ENCODE measurements at places on chromosomes 1 and 21.
A peak's percentile ranks its signal among the peaks of the same experiment; 100 is the strongest.

- DNase-seq: peak; percentile 15
Measured at GRCh38 chr21:44531606-44532564, 8.1 kb downstream of the KRTAP10-1 start.

DNA sequence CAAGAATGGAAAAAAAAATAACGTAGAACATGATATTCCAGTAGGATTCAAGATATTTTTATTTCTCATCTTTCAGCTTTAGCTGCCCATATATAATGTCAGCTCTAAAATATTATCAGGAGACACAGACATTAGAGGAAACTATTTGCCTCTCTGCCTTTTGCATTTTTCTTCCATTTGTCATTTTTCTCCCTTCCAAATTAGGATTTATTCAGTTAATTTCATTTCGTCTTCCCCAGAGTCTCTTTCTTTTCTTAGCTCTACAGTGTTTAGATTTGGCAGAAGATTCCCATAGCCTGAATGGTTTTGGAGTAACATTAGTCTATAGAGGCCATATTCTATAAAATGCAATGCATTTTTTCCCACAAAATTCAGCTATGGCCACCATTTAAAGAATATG, 5.1 kb upstream of the ENAH start:
- DNase-seq: no peak

GRCh38 chr1:64173336-64173940, 30.0 kb upstream of the UBE2U start:
- no peak for DNase-seq

DNA sequence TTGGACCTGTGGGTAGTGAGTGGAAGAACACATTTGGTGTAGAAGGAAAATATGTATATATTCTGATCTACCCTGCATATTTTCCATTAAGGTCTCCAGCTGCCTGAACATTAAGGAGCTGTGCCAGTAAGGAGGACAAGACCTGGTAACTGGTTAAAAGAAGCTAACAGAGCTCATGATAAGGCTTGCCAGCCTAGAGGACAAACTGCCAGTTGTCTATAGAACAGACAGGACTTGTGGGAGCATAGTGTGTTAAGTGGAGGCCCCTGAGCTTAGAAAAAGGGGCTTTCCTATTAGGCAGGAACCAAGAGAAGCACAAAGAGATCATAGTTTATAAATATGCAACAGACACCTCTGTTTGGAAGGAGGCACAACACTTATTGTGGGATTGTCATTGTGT, 23.0 kb downstream of the DNM3 start:
- no peak for DNase-seq

- DNase-seq: no peak
Measured at GRCh38 chr1:218259800-218260199, 25.3 kb upstream of the RRP15 start.

- DNase-seq: no peak
Measured at GRCh38 chr1:44907893-44908292, 64.8 kb upstream of the PTCH2 start.

DNA sequence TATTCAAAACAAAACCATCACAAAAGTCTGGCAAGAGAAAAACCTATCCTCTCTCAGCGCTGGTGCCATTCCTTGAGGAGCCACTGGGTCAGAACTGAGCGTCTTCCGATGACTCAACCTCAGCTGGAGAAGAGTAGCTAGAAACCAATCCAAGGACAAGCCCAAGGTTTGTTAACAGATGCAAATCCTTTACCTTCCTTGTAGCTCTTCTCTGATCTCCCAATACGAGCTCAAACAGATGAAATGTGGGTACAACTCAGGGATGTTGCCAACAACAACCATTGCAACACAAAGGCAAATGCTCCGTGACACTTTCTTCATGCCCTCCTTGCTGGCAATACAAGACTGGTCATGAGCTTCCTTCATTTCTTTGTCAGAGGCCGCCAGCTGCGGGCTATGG, 337.1 kb downstream of the SIPA1L2 start:
- DNase-seq: no peak

- DNase-seq: no peak
Measured at GRCh38 chr1:109309347-109309746, 2.5 kb upstream of the MYBPHL start.

DNA sequence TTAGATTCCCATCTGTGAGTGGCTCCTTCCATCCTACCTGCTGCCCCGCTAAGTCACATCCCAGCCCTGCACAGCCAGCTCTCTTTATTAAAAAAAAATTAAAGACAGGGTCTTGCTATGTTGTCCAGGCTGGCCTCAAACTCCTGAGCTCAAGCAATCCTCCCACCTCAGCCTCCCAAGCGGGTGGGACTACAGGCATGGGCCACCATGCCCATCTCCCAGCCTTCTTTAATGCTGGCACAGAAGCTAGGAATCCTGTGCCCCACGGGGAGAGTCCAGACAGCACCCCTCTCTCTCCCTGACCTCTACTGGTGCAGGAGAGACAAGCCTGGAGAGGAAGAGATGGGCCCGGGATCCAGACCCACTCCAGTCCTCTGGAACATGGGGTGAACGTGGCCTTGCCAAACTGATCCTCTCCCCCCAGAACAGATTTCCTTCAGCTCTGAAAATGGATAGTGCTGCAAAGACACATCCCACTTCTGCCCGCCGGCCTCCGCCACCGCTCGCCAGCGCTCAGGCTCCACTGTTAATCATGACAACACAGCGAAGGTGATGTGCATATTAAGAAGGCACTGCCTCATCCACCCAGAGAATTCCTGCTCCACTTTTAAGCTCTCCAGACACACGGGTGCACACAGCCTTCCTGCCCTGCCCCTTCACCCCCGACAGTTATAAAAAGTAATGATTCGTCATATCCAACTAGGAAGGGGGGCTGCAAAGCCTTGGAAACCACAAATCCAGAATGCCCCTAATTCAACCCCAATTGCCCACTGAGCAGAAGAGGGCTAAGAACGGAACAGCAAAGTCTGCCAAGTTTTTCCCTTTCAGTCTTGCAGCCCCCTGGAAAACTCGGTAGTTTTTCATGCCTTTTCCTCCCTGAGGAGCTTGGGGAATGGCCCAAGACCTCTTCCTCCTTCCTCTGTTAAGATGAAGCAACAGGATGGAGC, 68.1 kb downstream of the MRPL37 start:
- no peak for DNase-seq

DNA sequence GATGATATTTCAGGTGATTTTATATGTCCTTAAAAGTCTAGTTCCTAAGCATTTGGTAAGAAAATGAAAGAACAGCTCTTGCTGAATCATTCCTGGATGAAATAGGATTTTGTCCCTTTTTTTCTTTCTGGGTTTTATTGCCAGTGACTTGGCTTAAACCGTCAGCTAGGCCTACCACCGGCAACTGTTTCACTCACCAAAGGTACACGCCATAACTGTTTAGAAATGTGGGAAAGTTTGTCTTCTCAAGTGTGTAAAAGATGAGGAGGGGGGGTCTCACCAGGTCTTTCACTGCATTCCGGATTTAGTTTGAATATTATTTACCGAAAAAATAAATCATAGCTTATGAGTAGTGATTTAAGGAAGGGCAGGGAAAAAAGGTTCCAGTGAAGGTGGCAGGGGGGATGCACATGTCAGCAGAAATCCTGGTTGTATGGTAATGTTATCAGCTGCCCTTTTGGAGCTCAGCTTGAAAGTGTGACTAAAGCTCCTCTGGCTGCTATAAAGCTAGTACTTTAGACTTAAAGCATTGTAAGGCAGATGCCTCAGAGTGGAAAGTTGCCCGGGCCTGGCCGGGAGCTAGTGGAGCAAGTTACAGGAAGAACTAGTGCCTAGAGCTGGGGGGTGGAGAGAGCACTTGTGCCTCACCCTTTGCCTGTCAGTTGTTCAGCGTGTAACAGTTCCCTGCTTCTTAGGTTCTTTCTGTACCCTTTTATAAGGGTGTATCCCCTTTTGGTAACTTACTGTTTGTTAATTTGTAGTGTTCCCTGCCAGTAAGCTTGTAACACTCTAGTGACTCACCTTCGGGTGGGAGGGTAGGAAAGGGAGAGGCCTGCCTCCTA, 3.1 kb downstream of the ATP1A1 start:
- peak; percentile 80 for DNase-seq

- peak; percentile 73 for DNase-seq
Measured at GRCh38 chr1:9996624-9997582, at the start of gene RBP7. Gene RBP7, plus strand, starts transcription at chr1:9997228. Its CDS starts 31 bp downstream, at chr1:9997259.

DNA sequence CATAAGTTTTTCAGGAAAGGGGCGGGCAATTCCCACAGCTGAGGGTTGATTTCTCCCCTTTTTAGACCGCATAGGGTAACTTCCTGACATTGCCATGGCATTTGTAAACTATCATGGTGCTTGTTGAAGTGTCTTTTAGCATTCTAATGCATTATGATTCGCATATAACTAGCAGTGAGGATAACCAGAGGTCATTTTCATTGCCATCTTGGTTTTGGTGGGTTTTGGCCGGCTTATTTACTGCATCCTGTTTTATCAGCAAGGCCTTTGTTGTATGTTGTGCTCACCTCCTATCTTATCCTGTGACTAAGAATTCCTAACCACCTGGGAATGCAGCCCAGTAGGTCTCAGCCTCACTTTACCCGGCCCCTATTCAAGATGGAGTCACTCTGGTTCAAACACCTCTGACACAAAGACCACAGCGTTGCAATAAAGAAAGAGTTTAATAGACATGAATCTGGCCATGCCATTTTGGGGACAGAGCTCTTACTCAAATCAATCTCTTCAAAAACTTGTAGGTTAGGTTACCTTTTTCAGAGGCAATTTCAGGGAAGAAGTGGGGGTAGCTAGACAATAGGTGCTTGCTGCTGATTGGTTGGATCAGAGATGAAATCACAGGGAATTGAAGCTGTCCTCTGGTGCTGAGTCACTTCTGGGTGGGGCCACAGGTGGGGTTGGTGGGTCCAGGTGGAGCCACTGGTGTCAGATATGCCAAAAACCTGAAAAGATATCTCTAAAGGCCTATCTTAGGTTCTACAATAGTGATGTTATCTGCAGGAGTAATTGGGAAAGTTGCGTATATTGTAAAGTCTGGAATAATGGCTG, 23.3 kb downstream of the TBX19 start:
- DNase-seq: no peak

Measured in heart left ventricle (tissue), 16 donors.